ENCODE measurements at places on chromosomes 7 and 10.

DNA sequence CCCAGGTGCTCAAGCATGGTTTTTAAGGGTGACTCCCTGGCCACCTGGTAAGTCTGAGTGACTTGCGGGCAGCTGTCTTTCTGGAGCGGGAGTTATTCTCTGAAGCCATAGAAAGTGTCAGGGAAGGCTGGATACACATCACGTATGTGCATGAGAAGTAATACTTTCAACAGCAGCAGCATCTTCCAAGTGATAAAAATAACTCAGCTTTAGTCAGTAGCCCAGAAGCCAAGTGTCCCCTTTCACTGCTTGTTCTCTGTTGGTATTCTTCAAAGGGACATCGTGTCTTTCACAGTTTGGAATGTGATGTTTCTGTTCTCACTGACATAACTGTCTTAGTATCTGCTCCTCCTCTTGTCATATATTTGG lies 97.6 kb downstream of the KIAA1217 start:
- no peak for DNase-seq

GRCh38 chr7:80459776-80460510 lies 51.9 kb downstream of the GNAT3 start:
- DNase-seq, result no peak

DNA sequence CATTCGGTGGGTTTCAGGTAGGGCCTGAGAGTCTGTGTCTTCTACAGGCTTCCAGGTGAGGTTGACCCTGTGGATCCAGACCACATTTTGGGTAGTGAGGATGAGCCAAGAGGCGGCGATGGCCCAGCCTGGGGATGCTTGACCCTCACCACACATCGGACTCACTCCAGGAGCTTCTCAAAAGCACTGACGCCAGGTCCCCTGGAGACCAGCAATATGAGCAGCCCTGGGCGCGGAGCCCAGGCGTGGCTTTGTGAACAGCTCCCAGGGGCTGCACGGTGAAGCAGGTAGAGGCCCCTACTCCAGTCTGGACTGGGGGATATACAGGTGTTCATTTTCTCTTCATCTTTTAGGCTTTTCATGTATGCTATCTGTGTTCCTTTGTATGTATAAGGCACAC lies 139.7 kb upstream of the PCBD1 start:
- DNase-seq, result no peak

GRCh38 chr10:62402508-62402907 lies 28.3 kb downstream of the ZNF365 start:
- DNase-seq, result no peak
